Renal cortex interstitium (tissue), 15 donors: ENCODE measurements at places on chromosomes 2 and 18. TPM values are rescaled to one million over a fixed set of nuclear protein-coding genes. Genes with fewer than 3 reads are reported as not detected.

The GALR1 gene
- polyA plus RNA-seq, result 0.09 TPM

GRCh38 chr2:201696151-201696659 lies 2.2 kb downstream of the MPP4 start:
- no peak for DNase-seq

DNA sequence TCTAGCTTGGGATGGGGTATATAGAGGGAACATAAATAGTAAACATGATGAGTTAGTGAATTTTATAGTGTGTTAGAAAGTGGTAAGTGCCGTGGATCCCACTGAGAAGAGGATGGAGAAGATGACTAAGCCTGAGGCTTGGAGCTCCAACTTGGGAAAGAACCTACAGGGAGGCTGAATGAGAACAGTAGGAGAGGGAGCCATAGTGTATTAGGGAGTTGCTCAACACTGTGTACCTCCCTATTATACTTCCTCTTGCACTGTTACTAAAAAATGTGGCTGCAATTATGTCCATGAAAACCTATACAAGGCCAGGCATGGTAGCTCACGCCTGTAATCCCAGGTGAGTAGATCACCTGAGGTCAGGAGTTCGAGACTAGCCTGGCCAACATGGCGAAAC lies 2.9 kb upstream of the SLC19A3 start:
- no peak for DNase-seq

GRCh38 chr2:241893265-241893664 lies 23.7 kb downstream of the RTP5 start:
- DNase-seq, result no peak

DNA sequence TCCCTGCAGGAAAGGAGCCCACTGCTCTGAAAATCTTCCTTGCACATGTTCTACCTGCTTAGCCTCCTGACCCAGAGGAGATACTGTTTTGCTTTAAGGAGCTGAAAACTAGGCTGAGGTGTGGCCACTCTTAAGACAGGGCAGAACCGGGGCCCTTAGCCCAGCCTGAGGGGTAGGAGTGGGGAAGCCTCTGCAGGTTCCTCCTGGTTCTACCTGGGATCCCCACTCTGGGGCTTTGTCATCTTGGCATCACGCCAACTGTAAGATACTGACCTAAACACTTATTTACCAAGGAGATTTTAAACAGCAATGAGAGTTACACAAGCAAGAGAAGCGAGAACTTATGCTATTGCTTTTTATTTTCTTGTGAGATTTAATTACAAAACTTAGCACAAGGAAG lies 86.9 kb downstream of the KCTD1 start:
- no peak for DNase-seq

- no peak for DNase-seq
Observed at GRCh38 chr18:2970772-2971659, 41.9 kb downstream of the LPIN2 start.
